ENCODE measurements at places on chromosomes 16 and 17.

DNA sequence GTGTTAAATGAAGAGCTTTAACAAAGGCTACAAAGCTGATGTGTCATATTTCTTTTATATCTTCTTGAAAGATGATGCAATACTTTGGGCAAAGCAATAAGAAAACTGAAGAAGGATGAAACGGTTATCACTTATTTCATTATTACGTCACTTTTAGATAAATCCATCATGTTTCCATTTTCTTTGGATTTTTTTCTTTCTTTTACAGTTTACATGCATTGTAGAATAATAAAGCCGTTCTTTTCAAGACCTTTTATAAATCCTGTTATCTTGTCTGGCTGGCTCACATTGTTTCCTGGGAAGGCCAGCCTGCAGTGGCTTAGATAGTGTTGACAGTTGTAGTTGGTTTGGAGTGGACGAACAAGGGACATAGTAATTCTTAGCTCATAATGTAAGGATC lies 28.9 kb downstream of the TANC2 start:
- no peak for DNase-seq

DNA sequence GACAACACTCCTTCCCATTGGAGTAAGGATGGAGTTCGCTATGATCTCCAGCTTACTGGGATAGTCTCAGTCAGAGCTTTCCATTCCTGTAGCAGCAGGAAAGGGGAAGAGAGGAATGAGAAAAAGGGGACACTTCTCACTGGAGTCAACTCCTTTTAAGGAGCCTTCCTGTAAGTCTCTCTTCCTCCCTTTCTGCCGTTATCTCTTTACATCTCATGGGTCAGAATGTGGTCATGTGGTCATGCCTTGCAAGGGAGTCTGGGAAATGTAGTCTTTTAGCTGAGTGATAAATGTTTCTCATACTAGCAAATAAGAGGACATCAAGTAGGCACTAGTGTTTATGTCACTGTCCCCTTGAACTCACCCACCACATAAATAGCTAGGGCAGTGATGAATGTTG lies 227.3 kb downstream of the HAPSTR1 start:
- DNase-seq, result no peak

GRCh38 chr17:76944477-76944876 lies 76.3 kb downstream of the MGAT5B start:
- DNase-seq, result no peak

GRCh38 chr16:66451548-66451947 lies 24.5 kb downstream of the BEAN1 start:
- DNase-seq, result no peak

GRCh38 chr17:62852195-62852594 lies 44.1 kb upstream of the MARCHF10 start:
- no peak for DNase-seq

GRCh38 chr17:32327911-32328310 lies 14.1 kb downstream of the C17orf75 start:
- DNase-seq, result no peak

- DNase-seq, result peak; percentile 74
Observed at GRCh38 chr17:1039511-1040215, 42.7 kb downstream of the TIMM22 start.

DNA sequence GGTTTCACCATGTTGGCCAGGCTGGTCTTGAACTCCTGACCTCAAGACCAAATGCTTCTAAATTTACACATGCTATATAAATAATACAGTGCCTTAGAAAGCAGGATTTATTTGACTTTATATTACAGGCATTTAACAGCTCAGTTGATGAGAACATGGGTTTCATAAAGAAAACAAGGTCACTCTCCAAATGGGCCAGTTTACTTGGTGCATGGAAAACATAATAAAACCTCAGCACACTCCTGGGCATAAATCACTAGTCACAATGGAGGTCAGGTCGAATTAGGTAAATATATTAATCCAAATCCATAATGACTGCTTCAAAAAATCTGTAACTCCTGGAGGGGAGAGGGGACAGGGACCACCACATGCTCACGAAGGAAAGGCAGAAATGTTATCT lies 24.5 kb downstream of the APPBP2 start:
- DNase-seq, result no peak

GRCh38 chr17:78842881-78843565 lies 2.4 kb upstream of the USP36 start:
- DNase-seq, result no peak

DNA sequence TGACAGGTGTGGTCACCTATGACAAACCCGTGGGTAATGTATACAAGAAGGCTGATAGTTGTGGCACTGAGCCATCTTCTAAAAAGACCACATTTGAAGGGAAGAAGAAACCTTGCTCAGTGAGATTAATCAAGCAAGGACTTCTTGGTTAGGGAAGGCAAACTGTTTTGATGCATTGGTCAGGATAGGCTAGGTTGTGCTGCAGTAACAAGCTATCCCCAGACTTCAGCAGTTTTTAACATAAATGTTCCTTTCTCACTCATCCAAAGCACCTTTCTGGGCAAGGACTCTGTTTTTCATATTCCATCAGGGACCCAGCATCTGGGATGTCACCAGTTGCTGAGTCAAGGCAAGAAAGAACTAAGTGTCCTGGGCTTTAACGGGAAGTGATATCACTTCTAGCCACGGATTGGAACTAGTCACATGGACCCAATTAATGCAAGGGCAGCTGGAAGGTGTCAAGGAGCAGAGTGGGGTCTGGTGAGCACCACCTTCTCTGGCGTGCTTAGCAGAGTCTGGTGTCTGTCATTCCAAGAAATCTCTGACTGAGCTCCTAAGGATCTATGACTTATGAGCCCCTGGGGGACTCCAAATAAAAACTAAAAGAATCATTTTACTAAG lies 52.0 kb upstream of the CCL2 start:
- DNase-seq, result no peak

DNA sequence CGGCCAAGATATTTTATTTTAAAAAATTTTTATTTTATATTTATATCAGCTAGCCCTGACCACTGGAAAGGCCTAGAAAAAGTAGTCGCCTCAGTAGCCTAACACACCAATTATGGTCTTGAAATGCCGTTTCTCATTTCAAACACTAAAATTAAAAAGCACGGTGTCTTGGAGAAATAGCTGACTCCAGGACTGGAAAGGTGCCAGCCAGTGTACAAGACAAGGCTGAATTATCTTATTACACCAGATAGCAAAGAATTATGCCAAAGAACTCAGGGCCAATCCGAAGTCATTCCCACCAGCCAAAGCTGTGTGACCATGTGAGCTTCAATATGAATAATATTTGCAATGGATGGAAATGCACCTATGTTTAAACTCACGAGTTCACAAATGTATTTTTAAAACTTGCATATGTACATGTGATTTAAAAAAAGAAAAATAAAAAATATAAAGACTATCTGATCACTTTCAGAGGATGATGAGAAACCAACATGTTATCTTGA lies 19.9 kb upstream of the ATP2C2 start:
- DNase-seq, result no peak

GRCh38 chr16:78524066-78524595 lies 424.7 kb downstream of the WWOX start:
- DNase-seq, result no peak

DNA sequence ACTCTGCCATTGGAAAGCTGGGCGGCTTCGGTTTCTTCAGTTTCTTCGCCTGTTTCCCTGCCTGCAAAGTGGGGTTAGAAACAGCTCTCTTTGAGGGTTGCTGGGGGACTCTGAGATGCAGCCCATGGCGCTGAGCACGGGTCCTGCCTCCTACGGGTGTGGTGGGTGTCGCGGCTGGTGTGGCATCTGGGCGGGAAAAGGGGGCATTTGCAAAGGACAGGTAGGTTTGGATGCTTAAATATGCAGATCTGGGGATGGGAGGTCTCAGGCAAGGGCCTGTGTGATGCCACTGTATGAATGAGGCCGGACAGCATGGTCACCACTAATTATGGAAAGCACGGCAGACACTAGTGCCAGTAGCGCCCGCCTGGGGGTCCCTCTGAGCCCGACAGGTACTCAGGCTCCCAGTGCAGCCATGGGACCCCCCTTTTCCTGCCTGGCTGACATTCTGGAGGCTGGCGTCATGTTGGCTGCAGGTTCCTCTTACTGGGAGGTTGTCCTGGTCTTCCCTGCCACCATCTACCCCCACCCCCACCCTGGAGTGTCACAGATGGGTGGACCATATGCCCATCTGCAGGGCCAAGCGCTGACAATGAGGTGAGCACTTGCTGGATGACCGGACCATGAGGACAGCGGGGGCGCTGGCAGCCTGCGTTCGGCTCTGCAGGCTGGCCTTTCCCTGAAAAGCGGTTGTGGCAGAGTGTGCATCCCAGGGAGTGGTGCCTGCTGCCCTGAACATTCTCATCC lies 237.7 kb downstream of the SEC14L1 start:
- no peak for DNase-seq
